Calu3 (cell line): ENCODE measurements at places on chromosomes 11 and 22.

- no peak for DNase-seq
Measured at GRCh38 chr11:57358543-57358961, 20.4 kb downstream of the P2RX3 start.

GRCh38 chr11:84855508-84856245 lies 771.5 kb downstream of the DLG2 start:
- no peak for DNase-seq

GRCh38 chr11:127902382-127902781 lies 685.0 kb downstream of the ETS1 start:
- no peak for DNase-seq

GRCh38 chr22:39363751-39364515 lies 14.1 kb downstream of the SYNGR1 start:
- no peak for DNase-seq

DNA sequence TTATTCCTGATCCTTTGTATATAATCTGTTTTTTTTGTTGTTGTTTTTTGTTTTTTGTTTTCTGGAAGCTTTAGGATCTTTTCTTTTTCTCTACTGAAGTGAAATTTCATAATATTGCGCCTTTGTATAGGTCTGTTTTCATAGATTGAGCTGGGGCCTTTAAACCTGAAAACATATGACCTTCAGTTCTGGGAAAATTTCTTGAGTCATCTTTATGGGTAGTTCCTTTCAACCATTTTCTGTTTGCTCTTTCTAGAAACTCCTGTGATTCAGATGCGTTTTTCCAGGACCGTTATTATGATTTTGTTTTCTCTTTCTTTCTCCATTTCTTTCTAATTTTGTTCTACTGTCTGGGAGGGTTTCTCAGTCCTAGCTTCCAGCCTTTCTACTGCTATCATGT lies 43.7 kb downstream of the BSX start:
- DNase-seq = no peak

DNA sequence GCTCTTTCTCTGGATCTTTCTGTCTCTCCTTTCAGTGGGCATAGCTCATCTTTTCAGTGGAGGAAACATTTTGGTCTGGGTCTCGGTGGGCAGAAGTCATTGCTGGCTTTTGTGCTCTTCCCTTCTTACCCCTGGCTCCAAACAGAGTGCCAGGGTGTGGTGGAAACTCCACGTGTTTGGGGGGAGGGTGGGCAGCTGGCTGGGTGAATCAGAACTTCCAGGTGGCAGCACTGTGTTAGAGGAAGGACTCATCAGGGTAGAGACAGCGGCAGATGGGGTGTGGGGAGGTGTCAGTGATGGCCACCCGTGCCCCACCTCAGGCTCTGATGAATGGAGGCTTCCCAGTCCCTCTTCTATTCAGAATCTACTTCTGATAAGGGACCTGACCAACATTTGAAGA lies 114.0 kb downstream of the GRIK4 start:
- no peak for DNase-seq

GRCh38 chr11:66543263-66544107 lies 2.4 kb downstream of the ZDHHC24 start:
- no peak for DNase-seq

- no peak for DNase-seq
Measured at GRCh38 chr11:102620818-102621561, 4.1 kb downstream of the MMP20 start.

DNA sequence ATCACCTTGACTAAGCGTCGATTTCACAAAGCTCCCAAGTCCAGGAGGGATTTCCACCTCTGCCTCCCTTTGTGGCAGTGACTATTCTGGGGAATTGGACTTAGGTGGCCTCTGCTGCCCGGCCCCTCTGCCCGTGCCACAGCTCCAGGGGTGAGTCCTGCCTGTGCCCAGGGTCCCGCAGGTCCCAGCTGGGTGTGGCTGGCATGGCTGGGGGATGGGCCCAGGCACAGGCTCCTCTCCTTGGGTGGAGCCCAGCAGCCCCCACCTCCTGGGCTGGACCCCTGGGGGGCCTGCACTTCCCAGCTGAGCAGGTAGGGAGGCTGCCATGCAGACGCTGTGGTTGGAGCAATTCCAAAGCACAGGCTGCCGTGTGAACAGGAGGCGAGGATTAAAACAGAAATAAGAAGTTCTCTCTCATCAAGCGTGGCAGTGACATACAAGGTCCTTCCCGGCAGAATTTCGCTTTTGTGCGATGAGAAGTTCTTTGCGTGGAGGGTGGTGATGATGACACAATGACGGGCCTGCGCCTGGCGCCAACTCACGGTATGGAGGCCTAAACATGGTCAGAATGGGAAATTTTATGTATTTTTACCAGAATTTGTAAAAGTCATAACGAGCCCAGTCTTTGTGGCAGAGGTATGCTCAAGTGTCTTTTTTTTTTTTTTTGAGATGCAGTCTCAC lies 107.3 kb downstream of the BRD1 start:
- no peak for DNase-seq

- no peak for DNase-seq
Measured at GRCh38 chr11:8988329-8989234, 15.2 kb downstream of the NRIP3 start.

- no peak for DNase-seq
Measured at GRCh38 chr11:118186346-118187107, 10.1 kb upstream of the SCN2B start.

DNA sequence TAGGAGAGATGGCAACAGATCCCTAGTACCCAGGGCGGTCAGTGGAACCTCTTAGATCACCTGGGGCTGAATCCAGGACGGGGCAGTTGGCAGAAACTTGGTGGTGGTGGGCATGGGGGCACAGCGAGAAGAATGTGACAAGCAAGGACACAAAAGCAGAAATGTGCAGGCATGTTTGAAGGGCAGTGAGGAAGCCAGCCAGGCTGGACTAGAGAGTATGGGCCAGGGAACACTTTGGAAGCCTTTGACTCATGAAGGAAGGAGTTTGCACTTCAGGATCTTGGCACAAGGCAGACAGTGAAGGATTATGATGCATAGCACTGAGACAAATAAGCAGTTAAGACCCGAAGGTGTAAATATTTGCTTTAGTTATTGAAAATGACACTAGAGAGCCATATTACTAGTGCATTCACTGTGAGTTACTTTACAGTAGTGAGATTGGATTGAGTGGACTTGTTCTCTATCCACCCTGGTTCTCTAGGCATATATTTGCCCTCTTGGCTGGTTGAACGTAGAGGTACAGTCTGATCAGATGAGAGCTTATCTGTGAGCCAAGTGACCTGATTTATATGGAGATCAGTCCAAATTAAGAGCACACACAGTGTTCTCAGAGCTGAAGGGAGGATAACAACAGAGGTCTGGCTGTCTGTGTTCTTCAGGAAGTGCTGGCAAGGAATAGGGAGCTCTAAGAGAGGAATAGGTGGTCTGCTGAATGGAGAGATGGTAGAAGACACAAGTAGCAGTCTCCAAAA lies 210.4 kb downstream of the SNX19 start:
- no peak for DNase-seq

GRCh38 chr11:132910011-132910760 lies 622.1 kb downstream of the OPCML start:
- no peak for DNase-seq

DNA sequence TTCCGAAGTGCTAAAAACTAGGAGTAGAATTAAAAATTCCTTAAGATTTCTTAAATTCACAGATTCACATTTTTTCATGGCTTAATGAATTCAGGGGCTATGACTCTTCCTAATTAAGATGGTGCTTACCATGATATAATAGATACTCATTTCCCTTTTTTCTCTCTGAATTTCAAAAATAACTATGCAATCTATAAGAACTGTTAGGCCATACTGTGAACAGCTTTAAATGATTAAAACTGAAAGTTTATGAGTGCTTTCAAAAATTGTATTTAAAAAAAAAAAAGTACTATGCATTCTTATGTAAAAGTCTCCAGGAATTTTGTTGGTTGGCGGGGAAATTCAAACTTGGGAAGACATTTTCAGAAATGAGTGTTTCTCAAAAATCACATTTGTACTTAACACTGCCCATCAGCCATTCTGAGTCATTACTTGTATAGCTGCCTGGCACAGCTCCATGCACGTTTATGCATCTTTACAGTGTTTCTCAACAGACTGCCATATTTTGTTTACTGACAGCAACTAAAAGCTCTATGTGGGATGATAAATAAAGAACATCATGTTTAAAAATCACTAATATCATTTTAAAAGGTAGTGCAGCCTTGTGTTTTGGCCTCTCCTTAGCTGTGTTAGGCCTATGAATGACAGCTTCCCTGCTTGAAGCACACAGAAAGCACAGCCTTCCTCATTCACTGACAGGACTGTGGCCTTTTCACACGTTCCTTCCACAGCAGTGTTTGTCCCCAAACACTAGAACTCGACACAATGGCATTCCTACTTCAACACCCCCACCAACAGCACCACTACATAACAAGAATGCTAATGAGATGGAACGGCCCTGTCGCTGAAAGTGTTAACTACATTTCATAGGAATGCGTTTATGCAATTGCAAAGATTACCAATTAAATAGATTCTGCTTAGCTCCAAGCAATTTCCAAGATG lies 131.4 kb downstream of the DCDC1 start:
- no peak for DNase-seq

GRCh38 chr11:72120930-72121329 lies 8.4 kb upstream of the ANAPC15 start:
- no peak for DNase-seq

DNA sequence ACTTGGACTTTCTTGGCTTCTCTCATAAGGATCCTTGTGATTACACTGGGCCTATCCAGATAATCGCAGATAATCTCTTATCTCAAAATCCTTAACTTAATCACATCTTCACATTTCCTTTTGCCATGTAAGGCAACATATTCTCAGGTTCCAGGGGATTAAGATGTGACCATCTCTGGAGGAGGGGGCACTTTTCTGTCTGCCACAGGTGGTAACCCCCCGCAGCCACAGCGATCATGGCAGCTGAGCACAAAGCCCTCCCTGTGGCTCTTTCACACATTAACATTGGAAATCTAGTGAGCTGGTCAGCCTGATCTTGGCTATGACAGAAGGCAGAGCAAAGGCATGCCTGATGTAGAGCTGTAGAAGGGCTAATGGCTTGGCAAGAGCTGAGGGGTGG lies 69.1 kb upstream of the CD82 start:
- DNase-seq = no peak

DNA sequence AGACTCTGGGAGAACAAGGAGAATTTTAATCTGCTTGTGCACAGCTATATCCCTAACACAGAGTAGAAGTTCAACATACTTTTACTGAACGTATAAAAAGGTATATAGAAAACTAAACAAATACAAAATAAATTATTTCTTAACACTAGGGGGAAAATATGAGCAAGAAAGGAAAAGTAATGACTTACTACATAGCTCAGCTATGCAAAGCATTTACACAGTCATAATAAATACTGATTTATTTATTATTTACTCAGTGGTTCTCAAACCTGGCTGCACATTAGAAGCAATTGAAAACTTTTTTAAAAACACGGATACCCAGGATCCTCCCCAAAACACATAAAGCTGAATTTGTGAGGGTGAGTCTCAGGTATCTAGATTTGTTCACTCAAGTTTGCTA lies 182.5 kb downstream of the TTC28 start:
- DNase-seq = no peak

GRCh38 chr11:104881117-104881794 lies 17.0 kb downstream of the CASP12 start:
- no peak for DNase-seq

GRCh38 chr11:66882561-66883015 lies 25.7 kb downstream of the LRFN4 start:
- no peak for DNase-seq

DNA sequence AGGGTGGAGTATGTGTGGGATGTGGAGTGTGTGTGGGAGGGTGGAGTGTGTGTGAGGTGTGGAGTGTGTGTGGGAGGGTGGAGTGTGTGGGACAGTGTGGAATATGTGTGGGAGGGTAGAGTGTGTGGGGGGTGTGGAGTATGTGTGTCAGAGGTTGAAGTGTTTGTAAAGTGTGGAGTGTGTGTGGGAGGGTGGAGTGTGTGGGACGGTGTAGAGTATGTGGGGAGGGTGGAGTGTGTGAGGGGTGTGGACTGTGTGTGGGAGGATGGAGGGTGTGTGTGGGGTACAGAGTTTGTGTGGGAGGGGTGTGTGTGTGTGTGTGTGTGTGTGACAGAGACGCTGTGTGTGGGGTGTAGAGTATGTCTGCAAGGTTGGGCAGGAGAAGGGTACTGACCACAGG lies 355.5 kb downstream of the CADM1 start:
- DNase-seq = no peak

DNA sequence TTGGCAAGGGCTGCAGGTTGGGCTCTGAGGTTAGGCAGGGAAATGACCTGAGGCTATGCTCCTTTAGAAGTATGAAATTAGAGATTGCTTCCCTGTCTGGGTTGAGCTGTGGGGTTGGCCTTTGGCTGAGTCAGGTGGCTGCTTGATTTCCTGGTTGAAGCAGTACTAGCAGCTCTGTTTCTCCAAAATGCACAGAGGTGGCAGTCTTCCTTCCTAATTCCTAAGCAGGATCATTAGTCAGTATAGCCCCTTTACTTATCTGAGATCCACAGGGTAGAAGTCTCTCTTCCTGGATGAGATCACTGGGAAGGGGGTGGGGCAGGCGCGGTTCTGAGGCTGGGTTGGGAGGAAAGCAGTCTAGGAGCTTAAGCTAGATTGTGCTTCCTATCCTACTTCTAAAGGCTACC lies 1917.5 kb downstream of the LRRC4C start:
- DNase-seq = no peak

- DNase-seq = no peak
Measured at GRCh38 chr22:50015451-50016307, 3.1 kb upstream of the IL17REL start.

DNA sequence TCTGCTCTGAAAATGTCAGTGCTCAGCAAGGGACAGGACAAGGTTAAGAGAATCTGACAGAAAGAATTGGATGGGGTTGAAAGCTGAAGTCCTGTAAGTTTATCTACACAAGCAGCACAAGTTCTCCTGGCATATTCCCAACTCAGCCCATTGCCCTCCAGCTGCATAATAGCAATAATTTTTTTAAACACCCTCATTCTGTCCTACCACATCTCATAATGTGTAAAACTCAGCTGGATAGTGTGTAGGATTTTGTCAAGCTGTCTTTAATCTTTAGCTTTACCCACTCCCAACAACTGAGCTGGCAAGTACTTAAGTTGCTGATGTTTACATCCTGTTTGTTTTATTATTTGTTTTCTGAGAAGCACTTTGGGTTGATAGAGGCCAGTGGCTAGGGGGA lies 158.9 kb downstream of the CADM1 start:
- no peak for DNase-seq

DNA sequence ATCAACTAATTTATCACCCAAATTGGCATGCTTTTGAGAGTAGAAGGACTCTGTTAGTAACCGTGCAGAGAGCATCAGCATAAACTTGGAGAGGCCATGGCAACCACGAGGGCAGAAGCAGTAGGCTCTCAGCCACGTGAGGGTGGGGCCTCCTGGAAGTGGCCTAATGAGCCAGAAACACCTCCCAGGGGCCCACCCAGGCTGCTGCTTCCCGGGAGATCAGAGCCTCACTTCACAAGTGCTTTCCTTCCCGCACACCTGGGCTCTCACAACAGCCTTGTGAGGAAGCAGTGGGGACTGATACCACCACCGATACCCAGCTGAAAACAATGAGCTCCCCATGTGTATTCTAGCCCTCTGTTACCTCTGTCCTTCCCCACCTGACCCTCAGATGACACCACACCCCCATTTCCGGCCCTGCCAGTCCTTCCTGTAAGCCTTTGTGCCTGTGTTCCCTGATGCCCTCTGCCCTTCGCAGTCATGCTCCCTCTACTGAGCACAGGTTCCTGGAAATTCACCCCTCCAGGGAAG lies 17.0 kb downstream of the TRIM29 start:
- no peak for DNase-seq
